A549 treated with CpdA at 1 μM for 4 hours (cell line): ENCODE measurements at places on chromosomes 6 and 20. TPM values are rescaled to one million over a fixed set of nuclear protein-coding genes. Genes with fewer than 3 reads are reported as not detected.

Gene CAP2
- 11.7 to 15.9 TPM (median 13.1 TPM) in 5 replicates for total RNA-seq

Gene BTN1A1
- 0.06 TPM in 1 of 5 replicates, not detected in the others for total RNA-seq

Gene SNAI1
- 11.6 to 21.6 TPM (median 19.3 TPM) in 5 replicates for total RNA-seq

Gene ELOVL2
- total RNA-seq: 6.6 to 7.5 TPM (median 6.9 TPM) in 5 replicates

Gene MEI4
- total RNA-seq: not detected in 5 replicates

Gene BHLHE23
- total RNA-seq: not detected in 5 replicates

Gene DEFB114
- total RNA-seq: not detected in 5 replicates

Gene PAX1
- 0.09 TPM in 1 of 5 replicates, not detected in the others for total RNA-seq
